ENCODE measurements at places on chromosomes 5 and 9.

DNA sequence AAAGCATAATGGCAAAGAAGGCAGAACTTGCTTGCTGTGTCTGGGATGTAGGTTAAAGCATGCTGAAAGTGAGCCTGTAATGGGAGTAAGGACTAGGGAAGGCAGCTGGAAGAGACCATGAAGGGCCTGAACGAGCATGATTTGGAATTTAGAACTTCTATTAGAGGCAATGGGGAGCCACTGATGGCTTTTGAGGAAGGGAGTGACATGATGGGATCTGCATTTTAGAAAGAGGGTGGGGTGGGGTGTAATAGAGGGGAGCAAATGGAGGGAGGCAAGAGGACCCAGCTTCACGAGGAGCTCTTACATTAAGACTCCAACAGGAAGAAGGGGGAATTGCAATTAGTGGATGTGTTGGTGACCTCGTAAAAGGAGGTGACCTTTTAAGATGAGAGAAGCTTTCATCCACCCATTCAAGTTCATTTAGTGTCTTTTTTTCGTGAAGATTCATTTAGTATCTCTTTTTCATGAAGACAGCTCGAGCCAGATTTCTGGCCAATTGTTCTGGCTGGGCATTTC is 13.6 kb upstream of the GABRP start:
- DNase-seq: no peak

DNA sequence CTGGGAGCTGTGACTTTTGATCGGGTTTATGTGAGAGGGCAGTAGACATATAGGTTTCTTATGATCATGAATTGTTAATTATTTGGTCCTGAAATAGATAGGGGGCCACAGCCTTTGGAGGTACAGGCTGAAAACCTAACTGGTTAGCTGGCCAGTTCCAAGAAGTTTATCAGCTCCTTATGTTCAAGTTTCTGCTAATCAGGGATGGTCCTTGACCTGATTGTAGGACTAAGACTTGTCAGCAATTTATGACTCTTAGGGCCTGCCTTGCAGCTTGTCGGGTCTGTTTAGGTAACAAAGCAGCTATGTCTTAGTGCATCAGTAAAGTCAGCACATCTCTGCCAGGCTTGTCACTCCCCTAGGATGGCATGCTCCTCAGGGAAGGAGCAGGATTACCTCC is 151.8 kb upstream of the RUSC2 start:
- DNase-seq: no peak

DNA sequence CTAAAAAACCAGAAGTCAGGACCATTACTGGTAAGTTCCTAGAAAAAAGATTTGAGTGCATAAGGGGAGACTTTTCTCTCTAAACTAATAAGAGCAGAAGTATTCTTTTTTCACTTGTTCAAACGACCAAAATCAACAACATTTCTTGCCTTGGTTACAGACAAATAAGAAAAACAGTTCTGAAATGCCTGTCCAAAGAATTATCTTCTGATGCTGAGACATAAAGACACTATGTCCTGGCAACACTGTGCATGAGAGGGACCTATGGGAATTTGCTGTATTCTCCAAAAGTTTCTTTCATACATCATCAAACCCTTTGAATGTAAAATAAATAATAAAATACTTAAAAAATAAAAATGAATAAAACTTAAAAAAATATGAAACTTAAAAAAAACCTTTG is 50.4 kb downstream of the ZNF474 start:
- DNase-seq: no peak

DNA sequence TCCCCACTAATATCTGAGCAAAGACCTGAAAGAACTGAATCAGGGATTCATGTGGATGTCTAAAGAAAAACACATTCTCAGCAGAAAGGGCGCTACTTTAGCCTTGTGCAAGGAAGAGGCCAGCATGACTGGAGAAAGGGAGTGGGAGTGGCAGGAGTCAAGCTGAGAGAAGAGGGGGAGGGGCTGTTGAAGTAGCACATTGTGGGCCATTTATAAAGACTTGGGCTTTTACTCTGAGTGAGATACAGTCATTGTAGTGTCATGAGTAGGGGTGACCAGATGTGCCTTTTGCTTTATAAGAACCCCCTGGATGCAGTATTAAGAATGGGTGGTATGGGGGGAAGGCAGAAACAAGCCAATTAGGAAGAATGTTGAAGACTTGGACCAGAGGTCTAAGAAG is 452.8 kb downstream of the ENC1 start:
- no peak for DNase-seq

Data from activated T-helper 1 cell treated with Interleukin-2 at 50 U/mL for 16 hours (primary cell).